ENCODE measurements at places on chromosomes 7 and 10.

DNA sequence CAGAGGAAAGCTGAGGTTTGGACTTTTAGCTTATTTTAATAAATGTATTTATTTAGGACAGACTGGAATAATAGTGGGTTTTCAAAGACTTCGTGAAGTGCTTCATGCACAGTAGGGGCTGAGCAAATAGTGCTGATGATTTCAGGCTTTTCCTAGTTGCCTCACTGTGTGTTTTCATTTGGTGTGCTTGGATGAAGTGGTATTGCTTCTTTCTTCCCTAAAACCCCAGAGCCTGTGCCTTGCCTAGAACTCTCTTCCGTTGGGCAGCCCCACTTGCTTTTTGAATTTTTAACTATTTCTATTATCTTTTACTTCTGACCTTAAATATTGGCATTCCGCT is 49.6 kb downstream of the ARID5B start:
- DNase-seq, result no peak

- DNase-seq, result no peak
Observed at GRCh38 chr10:24425151-24425550, 216.2 kb downstream of the KIAA1217 start.

GRCh38 chr7:91636728-91637127 is 243.8 kb downstream of the MTERF1 start:
- no peak for DNase-seq

DNA sequence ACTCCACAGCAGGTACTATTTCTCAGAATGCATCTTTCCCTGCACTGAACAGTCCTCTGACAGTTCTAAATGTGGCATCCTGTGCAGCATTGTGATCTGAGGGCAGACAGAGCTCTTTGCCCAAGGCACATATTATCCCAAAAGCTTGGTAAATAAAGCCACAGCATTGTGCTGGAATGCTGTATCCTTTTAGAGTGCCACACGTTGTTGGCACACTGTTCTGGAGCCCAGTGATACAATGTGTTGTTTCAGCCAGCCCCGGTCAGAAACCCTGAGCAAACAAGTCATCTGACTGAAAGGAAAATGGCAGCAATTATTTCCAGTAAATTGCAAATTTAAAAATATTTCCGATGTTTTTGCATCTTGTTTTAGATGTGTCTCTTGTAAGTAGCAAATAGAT is 45.4 kb downstream of the NAMPT start:
- DNase-seq, result no peak

GRCh38 chr10:61708846-61709245 is 46.1 kb downstream of the CABCOCO1 start:
- DNase-seq, result peak; percentile 23

DNA sequence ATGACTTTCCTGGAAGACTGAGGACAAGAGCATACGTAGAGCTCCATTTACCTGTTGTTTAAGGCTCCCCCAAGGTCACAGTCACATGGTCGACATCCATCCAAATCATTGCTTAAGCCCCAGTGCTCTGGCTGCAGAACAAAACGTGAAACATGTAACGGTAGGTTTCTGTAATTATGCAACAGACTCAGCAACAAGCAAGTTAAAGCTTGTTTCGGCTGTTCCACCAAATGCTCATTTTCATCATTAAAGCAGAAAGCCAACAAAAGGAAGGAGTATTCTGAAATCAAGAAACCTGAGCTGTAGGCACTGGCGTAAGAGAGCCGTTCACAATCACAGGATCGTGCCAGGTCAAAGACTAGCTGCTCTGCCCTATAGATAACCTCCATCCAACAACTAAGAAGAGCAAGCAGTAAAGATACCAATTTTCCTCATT is 30.0 kb downstream of the LAMB1 start:
- peak; percentile 75 for DNase-seq

DNA sequence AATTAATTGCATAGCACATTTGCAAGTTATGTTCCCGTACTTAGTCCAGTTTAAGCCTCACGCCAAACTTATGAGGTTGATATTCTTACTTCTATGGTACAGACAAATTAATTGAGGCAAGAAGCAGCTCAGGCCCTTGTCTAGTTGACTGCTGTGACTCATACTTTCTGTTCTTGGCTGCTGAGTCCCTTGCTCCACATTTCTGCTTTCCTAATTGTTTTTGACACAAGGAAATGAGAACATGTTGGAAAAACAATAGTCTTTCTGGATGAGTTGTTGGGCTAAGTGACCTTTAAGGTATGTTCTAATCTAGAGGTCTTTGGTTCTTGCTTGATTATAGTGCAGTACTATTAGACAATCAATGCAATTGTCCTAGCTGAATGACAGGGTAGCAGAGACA is 331.8 kb downstream of the NRG3 start:
- DNase-seq, result no peak

GRCh38 chr7:93992421-93993110 is 11.6 kb downstream of the BET1 start:
- DNase-seq, result no peak

- DNase-seq, result peak; percentile 96
Observed at GRCh38 chr10:3852147-3852904, 67.3 kb upstream of the KLF6 start.

- no peak for DNase-seq
Observed at GRCh38 chr7:18337048-18337809, 158.3 kb upstream of the HDAC9 start.

GRCh38 chr10:62075414-62075813 is 173.9 kb downstream of the ARID5B start:
- DNase-seq, result no peak

- no peak for DNase-seq
Observed at GRCh38 chr10:124605001-124605370, 139.2 kb downstream of the FAM53B start.

- no peak for DNase-seq
Observed at GRCh38 chr7:55052741-55053427, 34.1 kb downstream of the EGFR start.

DNA sequence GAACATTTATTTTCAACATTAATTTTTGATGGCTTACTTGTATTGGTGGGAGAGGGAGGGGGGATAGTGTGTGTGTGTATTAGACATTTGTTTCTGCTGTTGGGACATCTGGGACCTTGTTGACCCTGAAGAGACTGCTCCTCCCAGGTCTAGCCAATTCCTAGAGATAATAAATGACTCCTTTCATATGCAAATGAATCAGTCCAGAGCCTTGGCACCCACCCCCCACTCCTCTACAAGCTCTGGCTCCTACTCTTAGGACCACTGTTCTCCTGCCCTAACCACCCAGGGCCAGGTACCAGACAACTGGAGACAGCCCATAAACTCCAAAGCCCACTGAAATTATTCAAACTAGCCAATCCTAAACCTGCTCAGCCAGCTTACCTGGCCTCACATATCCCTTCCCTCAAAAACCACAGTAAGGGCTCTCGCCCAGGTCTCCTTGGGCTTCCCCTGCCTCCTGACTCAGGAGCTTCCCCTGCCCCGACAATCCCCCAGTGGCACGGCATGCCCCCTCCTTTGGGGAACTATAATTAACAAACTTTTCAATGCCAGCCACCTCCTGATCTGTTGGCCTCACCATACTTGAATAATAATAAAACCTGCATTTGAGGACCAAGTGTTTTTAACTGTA is 233.3 kb downstream of the ELMO1 start:
- DNase-seq, result no peak

DNA sequence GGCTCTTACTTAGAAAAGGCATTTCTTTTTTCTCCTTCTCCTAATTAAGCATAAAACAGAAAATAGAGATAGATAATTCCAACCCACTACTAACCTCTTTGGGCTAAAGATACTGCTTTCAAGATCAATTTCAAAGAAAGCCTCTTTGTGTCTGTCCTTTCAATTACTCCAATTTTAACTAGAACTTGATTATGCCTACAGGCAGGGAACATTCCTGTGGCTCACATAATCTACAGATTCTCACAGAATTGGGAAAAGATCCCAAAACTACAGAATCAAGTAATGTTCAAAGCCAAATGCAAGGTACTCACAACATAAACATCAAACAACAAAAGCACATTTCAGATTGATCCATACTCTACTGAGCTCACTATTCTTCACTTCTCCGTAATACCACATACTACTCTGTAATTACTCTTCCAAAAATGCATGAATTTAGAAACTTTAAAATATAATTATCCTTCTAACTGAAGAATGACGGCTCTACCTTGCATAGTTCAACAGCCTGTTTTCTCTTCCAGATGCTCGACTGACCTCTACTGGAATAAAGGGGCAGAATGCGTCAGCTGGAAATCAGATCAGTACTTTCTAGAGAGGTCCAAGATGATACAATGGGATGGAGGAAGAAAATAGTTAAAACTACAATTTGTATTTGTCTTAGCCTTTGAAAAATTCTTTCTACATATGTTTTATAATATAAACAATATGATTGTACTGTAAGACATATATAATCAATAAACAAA is 3.9 kb downstream of the MTERF1 start:
- peak; percentile 60 for DNase-seq

DNA sequence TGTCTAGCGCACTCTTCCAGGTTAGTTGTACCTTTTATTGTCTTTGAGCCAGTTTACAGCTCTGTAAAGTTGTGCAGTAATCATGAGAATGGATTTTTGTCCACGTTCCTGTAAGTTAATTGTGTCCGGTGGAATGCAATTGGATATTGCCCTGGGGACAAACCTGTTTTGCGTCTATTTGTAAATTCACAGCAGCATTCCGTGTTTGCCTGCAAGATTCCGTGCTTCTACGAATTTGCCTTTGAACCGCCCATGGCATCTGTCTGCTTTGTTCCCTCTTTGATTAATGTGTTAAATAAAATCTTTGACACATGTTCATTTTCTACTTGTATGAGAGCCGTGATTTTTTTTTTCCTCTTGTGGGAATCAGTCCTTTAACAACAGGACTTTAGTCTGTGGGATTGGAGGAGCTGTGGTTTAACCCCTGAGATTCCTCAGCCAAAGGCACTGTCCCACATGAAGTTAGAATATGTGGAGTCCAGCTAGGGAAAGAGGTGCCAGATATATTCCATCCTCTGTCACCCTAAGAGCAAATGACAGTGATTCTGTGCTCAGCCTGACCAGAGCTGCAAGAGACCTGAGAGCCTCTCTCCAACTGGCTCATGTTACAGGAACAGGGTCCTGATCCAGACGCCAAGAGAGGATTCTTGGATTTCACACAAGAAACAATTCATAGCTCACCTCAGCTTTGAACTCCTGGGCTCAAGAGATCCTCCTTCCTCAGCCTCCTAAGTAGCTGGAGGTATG is 126.3 kb downstream of the COL26A1 start:
- DNase-seq, result no peak

GRCh38 chr7:29794959-29795629 is 11.2 kb upstream of the WIPF3 start:
- DNase-seq, result no peak

DNA sequence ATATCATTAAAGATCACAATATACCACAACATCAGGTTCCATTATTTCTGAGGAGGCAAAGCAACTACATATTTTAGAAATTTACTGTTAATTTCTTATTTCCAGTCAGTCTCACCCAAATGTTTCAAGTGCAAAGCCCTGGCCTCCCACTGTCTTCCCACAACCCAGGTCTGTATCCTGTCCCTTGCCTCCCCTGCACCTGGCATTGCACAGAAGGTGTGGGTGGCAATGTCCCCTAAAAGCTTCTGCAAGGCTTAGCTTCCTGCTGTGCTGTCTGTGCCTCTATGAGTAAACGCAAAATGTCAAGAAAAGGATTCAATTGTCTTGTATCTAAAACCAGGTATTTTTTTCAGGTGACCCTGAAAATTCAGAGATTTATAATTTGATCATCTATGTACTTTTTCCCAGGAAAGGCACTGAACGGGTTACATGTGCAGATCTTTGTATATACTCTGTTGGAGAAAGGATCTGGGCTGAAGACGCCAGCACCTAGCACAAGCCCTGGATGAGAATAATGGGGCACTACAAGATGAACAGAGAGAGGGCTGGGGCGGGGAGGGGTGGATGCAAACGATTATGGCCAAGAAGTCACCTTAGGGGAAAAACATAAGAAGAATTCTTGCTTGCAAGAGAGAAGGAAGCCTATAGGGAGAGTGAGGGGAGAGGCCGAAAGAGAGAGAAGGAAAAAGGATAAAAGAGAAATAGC is 3.1 kb upstream of the ANTXRL start:
- no peak for DNase-seq

GRCh38 chr7:131250331-131250730 is 77.3 kb upstream of the MKLN1 start:
- DNase-seq, result no peak

DNA sequence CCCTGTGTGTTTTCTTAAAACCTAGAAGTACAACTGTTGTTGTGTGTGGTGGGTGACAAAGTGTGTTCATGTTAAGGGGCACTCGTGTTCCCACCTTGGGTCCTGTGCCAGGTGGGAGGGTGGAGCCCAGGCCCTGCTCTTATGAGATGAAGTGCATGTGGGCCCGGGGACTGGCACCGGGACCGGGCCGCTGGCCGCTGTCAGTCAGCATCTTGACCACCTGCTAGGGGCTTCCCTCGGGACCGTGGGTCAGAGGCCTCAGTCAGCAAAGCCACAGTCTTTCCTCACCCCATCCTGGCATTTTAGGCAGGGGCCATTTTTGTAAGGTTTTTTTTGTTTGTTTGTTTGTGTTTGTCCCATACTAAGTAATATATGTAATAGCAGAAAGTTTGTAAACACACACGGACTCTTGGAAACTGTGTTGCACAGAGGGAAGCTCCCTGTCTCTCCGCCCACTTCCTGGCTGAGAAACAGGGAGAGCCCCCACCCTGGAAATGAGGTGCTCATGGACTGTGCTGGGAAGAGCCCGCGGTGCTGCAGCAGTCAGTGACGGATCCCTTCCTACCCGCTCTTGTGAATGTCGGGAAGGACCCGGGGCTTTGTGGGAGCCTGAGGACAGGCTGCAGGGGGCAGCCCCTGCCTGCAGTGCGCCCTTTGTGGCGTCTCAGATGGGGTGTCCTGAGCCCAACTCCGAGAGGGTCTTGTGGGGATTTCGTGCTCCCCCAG is 13.4 kb downstream of the AGAP3 start:
- no peak for DNase-seq

All from cardiac muscle cell (in vitro differentiated cells and primary cell).